Stimulated activated CD8-positive, alpha-beta memory T cell treated with anti-CD3 and anti-CD28 coated beads, Interleukin-7, amount 100 ng/mL, for 48 hours (primary cell): ENCODE measurements at places on chromosomes 2 and 18.

GRCh38 chr2:200738590-200738989 lies 73.1 kb upstream of the BZW1 start:
- DNase-seq: no peak

GRCh38 chr2:164840458-164840929 lies 1.1 kb downstream of the COBLL1 start:
- DNase-seq: no peak

- DNase-seq: no peak
Measured at GRCh38 chr2:159076241-159076640, 107.8 kb downstream of the TANC1 start.

DNA sequence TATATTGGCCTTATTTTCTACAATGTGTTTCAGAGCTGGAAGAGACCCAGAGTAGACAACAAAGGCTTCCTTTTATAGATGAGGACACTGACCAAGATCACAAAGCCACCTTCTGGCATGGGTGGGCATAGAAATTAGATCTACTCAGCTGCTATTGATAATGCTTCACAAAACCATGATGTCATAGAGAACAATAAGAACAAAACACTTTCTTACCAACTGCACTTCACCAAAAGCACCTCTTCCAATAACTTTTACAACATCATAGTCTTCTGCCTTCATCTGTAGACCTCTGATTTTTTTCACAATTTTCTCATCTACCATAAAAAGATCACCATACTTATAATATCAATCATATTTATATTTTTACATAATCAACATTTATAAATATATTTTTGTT lies 58.1 kb downstream of the ROCK2 start:
- no peak for DNase-seq

- no peak for DNase-seq
Measured at GRCh38 chr18:3511980-3512379, 62.0 kb downstream of the TGIF1 start.

DNA sequence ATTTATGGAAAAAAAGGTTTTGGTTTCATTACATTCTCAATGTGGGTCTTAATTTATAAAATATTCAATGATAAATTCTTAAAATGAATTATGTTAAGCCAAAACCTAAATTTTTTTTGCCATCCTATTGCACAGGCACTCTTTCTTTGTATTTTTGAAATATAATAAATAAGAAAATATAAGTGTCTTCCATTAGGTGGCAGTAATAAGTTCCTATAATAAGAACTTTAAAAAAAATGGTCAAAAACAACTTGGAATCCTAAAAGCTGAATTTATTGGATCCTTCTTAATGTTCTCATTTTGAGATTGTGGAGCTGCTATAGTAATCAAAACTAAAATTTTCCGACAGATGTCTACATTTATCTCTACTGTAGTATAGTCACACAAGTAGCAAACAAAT lies 5.7 kb downstream of the CALCRL start:
- DNase-seq: no peak

- no peak for DNase-seq
Measured at GRCh38 chr2:55364189-55365055, 55.2 kb downstream of the CCDC88A start.

GRCh38 chr18:31860488-31860887 lies 82.4 kb downstream of the TRAPPC8 start:
- DNase-seq: no peak

DNA sequence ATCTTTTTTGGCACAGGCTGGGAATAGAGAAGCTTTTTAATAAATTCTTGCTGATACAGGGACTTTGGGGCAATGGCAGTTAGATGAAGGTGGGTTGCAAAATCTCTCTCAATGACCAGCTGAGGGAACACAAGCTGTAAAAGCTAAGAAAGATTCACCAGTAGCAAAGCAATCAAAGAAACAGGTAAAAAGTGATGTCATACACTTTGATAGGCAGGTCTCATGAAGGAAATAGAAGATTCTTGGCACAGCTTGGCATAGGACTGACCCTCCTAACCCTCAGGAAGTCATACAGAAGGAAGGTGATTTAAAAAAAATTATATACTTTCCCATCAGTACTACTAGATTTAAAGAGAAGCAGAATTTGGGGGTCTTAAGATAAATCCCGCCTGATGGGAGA lies 263.6 kb downstream of the LPIN1 start:
- no peak for DNase-seq

GRCh38 chr2:98634406-98635092 lies 26.2 kb downstream of the UNC50 start:
- no peak for DNase-seq

GRCh38 chr2:130807659-130808385 lies 28.9 kb upstream of the ARHGEF4 start:
- no peak for DNase-seq

DNA sequence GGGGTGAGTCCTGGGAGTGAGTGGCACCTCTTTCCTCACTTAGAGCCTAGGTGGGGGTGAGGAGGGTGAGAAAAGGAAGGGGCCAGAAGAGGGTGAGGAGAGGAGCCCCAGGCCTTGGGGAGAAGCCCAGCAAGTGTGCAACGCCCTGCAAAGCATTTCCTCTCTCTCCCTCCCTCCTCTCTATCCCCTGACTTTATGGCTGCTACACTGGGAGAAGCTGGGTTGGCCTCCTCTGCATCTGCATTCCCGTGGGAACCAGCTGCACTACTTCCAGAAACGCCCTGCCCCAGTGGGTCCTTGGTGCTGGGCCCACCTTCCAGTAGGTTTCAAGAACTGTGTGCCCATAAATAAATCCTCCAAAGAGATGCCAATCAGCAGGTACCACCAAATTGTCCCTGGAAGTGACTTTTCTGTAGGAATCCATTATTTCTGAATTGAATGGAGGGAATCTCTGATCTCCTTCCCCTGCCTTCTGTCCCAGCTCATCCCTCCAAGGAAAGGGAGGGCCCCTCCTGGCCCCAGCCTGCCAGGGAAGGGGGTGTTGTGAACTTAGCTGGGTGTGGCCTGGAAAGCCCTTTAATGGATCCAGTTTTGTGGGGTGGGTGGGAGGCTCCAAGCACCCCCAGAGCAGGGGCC lies 95.7 kb upstream of the BOD1L2 start:
- no peak for DNase-seq

GRCh38 chr2:240632306-240632721 lies 7.0 kb downstream of the GPR35 start:
- DNase-seq: no peak

- DNase-seq: no peak
Measured at GRCh38 chr2:55418072-55418471, 1.6 kb downstream of the CCDC88A start.

DNA sequence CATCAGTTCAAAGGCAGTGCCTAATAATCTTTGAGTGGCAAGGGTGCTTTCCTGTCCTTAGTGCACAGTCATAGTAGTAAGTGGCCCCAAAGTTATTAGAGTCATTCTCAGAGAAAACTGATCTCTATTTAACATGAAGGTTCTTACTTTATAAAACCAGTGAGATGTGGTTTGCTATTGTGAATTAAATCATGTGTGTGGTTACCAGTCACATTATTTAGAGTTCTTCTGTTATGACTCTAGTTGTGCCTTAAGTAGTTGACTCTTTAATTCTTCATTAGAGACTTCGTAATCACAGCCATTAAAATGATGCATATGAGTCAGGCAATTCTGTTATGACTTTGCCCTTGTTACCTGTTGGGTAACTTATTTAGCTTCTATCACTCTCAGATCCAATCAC lies 1392.9 kb upstream of the ACVR2A start:
- DNase-seq: no peak

- no peak for DNase-seq
Measured at GRCh38 chr2:157460897-157461296, 17.0 kb upstream of the CYTIP start.

DNA sequence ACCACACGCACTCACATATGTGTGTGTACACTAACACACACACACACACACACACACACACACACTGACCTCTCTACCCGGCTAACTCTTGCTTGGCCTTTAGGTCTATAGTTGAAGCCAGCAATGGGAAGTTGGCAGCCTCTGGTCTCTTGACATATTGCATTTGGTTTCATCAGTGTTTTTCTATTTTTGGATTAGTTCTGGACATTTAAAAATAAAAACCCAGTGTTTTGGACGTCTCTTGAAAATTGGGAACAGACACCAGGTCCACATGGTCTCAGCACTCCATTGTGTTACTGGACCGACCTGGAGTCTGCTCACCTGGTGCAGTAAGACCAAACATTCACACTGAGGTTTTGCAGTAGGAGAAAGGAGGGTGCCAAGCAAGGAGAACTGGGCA lies 50.4 kb upstream of the AFF3 start:
- DNase-seq: no peak

GRCh38 chr2:7109533-7109885 lies 192.3 kb downstream of the RNF144A start:
- DNase-seq: no peak

GRCh38 chr2:1766851-1767811 lies 22.8 kb upstream of the PXDN start:
- DNase-seq: no peak

DNA sequence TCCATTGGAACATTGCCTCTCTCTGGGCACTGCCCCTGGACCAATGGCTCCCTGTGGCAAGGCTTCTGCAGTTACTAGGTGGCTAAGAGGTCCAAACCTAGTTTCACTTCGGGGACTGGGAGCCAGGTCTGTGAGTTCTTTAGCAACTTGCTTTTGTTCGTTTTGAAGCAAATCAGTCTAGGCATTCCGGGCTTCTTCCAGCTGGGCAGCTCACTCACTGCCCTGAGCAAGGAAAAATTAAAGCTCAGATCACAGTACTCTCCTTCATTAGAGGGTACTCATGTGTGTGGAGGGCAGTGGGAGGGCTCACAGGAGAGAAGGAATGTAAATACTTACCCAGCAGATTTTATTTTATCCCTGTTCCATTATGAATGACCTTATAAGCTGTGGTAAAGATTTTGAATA lies 80.3 kb downstream of the SPP2 start:
- no peak for DNase-seq

- DNase-seq: no peak
Measured at GRCh38 chr18:8107426-8107825, 501.8 kb upstream of the RAB12 start.

- DNase-seq: no peak
Measured at GRCh38 chr2:239818531-239819011, 206.6 kb downstream of the NDUFA10 start.

DNA sequence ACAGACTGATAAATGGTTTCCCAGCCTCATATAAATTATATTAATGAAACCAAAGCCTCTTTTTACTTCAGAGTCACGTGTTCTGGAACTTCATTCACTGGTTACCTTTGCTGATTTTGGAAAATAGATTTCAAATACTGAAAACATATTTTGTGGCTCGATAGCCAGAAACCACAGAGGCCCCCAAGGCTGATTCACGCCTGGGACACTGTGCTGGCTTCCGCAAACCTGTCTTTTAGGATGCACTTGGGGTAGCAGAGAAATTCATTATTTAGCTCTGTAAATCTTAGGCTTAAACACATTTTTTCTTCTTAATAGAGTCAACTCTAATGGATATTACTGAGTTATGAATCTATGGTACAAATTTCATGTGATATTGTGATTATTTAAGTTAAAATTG lies 90.7 kb upstream of the TMEM18 start:
- DNase-seq: no peak

DNA sequence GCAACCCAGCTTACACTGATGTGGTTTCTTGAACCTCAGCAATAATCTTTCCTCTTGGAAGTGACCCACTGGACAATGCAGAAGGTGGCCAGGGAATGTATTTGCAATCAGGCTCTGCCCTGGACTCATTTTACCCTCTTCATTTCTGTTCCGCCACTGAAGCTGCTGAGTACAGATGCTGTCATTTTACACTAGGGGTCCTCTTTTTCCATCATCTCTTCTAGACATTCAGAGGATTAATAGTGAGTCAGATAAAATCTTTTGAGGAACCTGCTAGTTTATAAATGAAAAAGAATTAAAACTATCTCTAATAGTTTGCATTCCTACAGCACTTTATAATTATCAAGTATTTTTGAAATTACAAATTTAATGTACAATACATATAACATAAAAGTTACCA lies 87.9 kb upstream of the PNPT1 start:
- no peak for DNase-seq

DNA sequence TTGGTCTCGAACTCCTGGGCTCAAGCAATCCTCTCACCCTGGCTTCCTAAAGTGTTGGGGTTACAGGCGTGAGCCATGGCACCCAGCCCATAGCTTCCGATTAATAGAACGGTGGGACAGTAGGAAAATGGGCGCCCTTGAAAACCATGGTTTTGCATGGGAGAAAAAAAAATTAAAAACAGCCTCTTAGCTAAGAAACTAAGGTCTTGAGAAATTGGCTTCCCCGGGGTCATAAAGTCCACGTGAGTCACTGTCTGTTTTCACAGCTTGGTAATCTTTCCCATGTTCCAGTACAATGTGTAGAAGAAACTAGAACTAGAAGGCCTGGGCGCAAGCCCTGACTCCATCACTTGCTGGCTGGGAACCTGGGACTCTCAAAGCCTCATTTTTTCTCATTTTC lies 20.7 kb downstream of the B3GNT2 start:
- no peak for DNase-seq

DNA sequence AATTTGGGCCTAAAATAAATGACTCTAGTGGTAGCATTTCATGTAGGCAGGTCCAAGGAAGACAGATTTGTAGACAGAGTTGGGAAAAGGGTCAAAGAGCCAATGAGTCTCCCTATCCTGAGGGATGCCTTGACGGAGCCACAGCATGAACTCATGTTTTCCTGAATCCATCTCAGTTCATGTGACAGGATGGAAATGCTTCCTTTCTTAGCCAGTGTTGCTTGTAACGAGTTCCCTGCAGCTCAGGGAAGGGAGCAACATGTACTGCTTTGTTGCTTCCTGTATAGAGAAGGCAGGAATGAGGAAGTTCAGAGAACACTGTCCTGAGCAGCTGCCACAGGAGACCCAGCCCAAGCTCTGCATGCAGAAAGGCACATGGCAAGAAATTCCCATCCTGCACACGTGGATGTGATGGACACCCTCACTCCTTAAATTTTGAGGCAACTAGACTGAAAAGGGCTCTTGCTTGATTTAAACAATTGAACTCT lies 27.9 kb downstream of the TMEM17 start:
- DNase-seq: no peak

DNA sequence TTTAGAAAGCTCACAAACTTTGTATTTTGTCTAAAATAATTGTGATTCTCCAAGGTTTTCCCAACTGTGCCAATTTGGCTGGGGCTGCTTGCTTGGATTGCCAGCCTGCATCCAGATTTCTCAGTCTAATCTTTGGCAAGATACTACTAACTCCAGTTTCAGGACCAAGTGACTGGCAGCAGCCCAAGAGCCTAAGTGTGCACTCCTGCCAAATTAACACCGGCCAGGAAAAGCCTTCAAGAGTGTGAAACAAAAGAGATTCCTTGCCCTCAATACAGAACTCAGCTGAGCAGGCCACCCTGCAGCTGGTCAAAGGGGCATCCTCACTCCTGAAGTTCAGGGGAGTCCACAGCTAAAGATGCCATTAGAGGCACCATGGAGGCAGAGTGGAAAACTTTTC lies 589.0 kb upstream of the ACVR2A start:
- no peak for DNase-seq

GRCh38 chr2:43461453-43462073 lies 134.3 kb downstream of the THADA start:
- no peak for DNase-seq

DNA sequence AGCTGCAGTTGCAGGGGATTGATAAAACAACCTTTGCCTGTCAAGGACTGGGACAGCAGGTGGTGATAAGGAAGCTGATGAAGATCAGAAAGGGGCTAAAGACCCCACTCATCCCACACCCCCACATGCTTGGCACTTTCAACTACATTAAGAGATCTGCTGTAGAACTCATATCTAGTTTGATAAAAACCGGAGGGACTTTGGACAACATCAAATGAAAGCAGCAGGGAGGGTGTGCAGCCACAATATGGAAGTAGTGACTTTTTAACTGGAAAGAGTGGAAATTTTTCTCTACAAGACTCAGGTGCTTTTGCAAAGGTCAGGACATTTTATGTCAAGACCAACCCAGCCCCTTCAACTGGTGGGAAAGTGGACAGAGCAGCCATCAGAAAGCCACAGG lies 56.8 kb downstream of the TBC1D8 start:
- no peak for DNase-seq
